PC-3 (cell line): ENCODE measurements at places on chromosomes 6 and 20.

DNA sequence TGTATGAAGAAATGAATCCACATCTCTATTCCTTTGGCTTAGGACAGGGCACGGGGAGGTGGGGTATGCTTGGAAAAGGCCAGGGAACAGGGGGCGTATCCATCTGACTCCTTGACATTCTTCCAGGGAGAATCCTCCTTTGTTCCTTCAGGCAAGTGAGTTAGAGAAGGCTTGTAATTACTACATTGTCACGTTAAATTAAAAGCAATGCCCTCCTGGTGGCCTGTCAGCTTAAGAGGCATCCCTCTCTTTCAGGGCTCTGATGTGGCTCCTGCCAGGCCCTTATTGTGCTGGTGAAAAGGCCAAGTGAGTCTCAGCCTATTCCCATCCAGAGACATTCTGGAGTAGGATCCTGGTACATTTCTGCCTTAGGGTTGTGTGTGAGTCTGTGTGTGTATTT is 128.3 kb downstream of the FOXA2 start:
- no peak for DNase-seq

DNA sequence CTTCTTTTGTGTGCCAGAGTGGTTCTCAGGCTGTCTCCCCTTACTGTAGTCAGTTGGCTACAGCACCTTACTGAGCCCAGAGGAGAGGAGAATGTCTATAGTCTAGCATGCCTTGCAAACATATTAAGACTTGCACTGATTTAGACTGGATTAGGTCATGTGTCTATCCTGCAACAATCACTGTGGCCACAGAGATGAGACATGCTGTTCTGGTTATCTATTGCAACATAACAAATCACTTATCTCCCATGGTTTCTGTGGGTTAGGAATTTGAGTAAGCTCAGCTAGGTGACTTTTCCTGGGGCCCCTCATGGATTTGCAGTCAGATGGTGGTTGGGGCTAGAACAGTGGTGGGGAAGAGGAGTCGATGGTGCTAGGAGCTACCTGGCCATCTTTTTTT is 261.3 kb downstream of the SOD2 start:
- DNase-seq, result no peak

DNA sequence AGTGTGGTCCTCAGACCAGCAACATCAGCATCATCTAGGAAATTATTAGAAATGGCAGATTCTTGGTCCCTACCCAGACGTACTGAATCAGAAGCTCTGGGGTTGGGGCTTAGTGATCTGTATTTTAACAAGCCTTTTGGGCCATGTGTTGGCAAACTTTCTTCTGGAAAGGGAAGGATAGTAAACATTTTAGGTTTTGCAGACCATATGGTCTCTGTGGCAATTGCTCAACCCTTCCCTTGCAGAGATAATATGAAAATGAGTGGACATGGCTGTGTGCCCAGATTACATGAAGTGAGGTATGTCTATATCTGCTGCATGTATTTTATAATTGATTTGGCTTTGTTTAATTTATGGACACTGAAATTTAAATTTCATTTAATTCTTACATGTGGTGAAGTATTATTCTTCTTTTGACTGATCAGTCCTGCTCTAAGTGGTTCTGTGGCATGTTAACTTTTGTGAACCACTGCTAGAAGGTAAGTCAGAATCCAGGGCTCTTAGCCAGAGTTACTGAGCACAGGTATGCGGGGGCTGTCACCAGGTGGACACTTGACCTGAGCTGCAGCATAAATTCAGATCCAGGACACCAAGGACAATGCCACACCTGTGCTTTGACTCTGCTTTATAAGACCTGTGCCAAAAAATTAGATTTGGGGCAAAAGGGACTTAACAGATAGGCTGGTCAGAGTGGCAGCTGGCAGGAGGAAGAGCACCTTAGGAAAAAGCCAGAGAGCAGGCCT is 43.2 kb downstream of the LY86 start:
- DNase-seq, result peak; percentile 14

GRCh38 chr6:125144822-125145221 is 8.8 kb upstream of the TPD52L1 start:
- no peak for DNase-seq

- DNase-seq, result no peak
Observed at GRCh38 chr6:68502946-68503345, 132.1 kb upstream of the ADGRB3 start.

- no peak for DNase-seq
Observed at GRCh38 chr6:109655761-109656262, 35.2 kb downstream of the AK9 start.

DNA sequence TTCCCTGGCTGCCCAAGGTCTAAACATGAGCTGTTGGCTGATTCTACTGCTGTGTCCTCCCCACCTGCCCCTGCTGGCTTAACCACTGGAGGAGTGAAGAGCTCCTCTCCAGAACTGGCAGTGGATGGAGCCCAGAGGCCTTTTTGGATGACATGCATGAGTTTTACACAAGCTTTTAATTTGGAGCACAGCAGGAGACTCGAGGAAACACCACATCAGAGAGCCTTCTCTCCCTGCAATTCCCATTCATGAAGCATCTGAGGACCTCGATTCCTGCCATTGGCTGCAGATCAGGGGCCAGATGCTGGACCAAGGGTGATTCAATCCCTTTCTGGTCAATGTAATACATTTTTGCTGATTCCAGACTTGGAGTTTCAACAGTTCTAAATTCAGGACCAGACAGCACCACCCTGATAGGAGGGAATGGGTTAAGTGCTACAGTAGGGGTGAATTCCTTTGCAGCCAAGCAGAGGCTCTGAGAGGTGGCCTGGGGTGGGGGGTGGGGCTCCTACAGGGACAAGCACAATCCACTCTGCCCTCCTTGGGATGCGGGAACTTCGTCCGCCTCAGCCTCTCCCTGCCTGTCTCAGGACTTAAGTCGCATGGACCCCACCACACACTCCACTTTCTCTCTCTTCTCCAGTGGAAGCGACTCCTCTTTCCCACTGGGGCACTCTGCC is 599 bp upstream of the PSORS1C1 start:
- no peak for DNase-seq

- peak; percentile 64 for DNase-seq
Observed at GRCh38 chr6:148179786-148180185, 162.9 kb upstream of the SASH1 start.

GRCh38 chr6:13474360-13474759 is 13.0 kb downstream of the GFOD1 start:
- peak; percentile 96 for DNase-seq

- DNase-seq, result peak; percentile 38
Observed at GRCh38 chr20:59820204-59821041, 113.0 kb downstream of the SYCP2 start.

DNA sequence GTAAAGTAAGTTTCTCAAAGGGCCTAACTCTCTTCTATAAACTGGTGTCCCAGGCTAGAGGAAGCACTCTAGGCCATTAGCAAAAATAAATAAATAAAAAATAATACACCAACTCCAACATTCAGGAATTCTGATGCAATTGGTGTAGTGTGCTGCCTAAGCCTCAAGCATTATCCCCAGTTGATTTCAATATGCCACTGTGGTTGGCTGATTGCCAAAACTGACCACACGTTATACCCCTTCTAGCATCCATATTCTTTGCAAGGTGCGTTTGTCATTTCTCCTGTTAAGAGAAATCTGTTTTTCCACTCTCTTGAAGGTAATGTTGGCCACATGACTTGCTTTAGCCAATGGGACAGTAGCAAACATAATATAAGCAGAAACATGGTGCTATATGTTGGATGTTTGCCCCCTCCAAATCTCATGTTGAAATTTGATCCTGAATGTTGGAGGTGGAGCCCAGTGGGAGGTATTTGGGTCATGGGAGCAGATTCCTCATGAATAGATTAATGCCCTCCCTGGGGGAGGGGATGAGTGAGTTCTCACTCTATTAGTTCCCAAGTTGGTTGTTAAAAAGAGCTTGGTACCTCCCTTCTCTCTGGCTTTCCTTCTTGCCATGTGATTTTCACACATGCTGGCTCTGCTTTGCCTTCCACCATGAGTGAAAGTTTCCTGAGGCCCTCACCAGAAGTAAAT is 71.9 kb upstream of the PLCB4 start:
- DNase-seq, result no peak

DNA sequence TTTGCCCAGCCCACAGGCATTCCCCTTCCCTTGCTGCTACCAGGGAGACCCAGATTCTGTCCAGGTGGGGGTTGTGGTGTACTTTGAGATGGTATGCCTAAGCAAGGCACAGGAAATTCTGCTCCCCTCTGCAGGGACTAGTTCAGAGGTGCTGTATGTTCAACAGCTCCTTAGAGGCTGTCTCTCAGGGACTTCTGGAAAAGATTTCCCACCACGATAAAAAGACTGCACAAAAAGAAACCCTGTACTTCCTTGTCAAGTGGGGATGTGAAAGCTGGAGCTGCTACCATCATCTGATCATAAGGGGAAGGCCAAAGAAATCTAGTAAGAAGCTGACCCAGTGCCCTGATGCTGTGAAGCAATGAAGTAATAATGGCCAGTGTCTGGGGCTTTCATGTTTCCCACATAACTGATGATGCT is 51.5 kb upstream of the SMIM29 start:
- DNase-seq, result no peak

GRCh38 chr6:6622501-6622900 is 34.0 kb downstream of the LY86 start:
- DNase-seq, result no peak

DNA sequence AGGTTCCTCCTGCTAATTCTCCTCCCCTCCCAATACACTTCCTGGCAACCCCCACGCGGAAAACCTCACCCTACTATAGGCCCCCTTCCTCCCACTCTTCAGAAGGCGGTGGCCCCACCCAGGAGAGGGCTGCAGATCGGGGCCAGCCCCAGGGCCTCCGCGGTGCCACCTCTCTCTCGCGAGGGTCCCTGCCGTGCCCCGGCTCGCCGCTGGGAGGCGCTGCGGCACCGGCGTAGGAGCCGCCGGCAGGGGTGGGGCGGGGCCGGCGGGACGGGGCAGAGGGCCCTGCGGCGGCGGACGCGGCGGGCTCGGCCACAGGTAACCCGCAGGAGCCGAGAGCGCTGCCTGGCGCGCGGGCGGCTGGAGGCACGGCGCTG is at the start of gene ANKRD6:
TSS of gene ANKRD6 (plus strand) at position 278 of the 377 bp plus-strand sequence. CDS start 133,825 bp downstream, outside the sequence.
- DNase-seq, result peak; percentile 77

GRCh38 chr6:111468329-111469012 is 14.5 kb downstream of the REV3L start:
- peak; percentile 74 for DNase-seq

DNA sequence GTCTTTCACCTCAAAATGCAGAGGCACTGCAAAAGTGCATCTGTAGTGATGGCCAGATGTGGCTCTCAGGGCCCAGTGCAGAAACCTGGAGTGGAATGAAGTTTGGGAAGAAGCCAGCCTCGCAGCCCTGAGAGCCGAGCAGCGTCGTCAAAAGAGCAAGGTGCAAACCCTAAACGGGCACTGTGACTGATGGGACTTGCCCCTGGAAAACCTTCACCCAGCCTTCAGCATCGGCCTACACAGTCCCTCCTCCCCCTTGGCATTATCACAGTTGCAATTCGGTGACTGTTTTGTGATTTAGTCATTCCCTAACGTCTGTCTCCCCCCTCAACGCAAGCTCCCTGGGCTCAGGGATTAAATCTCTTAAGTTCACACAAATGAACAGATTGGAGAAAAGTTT is 38.6 kb downstream of the TAF4 start:
- DNase-seq, result no peak

DNA sequence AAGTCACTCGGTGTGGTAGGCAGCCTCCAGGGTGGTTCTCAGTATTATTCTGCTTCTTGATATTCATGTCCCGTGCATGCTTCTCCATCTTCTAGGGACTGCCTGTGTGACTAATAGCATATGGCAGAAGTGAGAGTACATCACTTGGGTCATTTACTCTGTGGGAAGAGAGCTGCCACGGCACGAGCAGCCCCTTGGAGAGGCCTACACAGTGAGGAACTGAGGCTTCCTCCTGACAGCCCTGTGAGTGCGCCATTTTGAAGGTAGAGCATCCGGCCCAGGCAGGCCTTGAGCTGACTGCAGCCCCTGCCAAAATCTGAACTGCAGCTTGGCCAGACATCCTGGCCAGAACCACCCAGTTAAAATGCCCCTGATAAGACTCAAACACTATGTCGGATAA is 17.3 kb upstream of the MCUR1 start:
- DNase-seq, result no peak

DNA sequence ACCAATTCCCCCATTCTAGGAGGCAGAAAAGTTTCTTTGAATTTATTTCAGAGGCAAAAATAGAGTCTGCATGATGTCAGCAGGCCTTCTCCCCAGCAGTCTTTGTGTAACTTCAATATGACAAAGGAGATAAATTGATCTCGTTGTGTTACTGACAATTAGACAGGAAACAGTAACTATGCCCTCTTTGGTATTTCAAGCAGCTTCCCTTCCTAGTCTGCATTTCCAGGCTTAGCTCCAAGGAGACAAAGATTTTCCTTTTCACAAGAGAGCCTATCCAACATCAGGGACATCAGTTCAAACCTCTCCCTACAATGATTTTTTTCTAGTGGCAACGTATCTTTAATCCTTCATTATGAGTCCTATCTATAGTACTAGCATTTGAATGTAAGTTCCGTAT is 245.9 kb upstream of the HSF2 start:
- no peak for DNase-seq

- no peak for DNase-seq
Observed at GRCh38 chr20:34023937-34024722, 30.4 kb downstream of the RALY start.

DNA sequence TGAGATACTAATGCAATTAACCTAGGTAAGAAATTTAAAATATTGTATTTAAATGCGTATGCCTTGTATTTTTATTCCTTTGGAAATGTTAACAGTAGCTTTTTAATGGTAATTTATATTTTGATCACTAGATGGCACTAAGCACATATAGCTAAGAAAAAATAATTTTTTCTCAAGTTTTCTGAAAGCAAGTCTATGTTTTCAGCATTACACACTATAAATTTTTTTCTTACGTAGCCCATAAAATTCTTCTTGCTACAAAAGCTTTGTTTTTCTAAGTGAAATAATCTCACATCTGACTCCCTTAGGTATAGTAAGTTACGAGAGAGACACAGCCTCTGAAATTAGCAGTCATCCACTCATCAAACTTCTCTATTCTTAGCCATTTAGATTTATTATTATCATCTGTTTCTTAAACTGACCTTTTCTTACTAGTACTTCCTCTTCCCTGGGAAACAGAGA is 35.7 kb downstream of the TSPYL4 start:
- peak; percentile 60 for DNase-seq

DNA sequence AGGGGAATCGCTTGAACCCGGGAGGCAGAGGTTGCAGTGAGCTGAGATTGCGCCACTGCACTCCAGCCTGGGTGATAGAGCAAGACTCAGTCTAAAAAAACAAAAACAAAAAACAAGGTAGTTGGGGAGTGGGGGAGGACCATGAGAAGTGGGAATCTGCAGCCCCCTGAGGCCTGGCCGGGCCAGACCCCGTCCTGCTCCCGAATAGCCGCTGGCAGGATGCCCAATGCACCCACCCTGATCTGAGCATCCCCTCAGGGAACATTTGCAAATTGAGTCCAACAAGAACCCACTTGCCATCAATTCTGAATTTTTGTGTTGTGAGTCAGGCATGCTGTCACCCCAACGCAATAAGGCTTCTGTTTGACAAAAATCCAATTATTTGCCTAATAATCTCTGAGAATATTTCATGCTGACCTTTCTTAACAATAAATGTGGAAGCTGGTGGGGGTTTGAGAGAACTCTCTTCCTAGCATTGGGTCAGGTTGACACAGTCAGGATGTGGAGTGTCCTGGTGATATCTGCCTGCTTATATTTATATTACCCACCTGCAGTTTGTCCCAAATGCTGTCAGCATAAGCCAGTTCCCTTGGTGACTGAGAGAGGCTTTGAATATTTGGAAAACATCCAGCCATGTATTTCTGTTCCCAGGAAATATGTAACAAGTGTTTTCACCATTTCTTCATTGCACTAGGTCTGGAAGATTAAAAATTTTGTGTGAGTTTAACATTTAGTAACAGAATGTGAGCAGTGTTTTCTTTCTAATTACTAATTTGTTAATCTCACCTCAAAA is 28.4 kb upstream of the FRMD1 start:
- DNase-seq, result no peak
